ENCODE measurements at places on chromosomes 6 and 20.

DNA sequence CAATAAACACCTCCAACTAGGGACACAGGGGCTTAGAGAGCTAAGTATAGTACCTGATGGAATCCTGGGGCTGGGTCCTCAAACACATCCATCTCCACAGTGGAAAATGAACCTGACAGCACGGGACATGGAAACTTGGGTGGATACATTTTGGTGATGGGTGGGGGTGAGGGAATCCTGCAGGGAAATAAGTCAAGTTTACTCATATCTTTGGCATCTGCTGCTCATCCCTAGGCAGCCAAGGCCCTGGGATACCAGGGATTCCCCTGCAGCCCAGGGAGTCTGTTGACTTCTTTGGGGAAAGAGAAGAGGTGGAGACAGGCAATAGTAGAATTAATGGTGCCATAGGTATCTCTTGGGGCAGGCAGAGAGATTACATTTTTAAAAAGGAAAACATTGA lies 6.6 kb downstream of the APOBEC2 start:
- no peak for DNase-seq

- no peak for DNase-seq
These were observed 203.4 kb upstream of the STXBP5 start for GRCh38 chr6:147000545-147001488.

DNA sequence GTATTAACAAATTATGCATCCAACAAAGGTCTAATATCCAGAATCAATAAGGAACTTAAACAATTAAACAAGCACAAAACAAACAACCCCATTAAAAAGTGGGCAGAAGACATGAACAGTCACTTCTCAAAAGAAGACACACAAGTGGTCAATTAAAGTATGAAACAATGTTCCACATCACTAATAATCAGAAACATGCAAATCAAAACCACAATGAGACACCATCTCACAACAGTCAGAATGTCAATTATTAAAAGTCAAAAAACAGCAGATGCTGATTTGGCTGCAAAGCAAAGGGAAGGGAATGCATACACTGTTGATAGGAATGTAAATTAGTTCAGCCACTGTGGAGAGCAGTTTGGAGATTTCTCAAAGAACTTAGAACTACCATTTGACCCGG lies 129.3 kb downstream of the PFDN4 start:
- no peak for DNase-seq

DNA sequence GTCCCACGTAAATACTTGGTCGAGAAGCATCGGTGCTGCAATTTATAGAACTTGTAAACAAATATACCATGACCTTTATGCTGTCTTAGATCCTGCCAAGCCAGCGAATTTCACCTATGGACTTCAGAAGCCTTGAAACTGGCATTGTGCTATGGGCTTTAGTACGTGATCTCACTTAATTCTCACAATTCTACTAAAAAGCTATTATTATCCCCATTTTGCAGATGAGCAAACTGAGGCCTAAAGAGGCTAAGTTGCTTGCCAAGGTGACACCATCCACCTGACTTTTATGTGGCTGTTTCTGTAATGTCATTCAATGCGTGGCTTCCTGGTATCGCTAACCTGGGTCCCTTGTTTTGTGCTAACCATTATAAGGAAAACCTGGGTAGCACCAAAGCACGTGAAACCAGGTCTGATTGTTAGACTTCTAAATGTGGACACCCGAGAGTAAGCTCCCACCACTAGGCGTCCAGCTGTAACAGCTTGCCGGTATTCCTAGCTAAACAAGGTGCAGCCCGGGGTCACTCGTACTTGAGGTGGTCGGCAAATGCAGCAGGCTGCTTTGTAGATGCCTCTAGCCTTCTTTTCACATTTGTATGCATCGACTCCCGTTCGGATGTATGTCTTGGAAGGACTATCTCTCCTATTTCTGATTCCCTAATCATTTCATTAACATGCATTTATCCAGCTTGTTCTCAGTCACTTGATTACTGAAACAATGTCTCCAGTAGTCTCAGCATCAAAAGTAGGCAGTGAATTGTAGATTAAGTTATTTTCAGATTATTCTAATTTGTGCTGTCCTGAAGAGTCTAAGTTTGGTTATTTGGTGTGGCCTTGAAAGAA lies 1.1 kb downstream of the SYNJ2 start:
- no peak for DNase-seq

GRCh38 chr6:115396112-115396906 lies 664.4 kb downstream of the FRK start:
- DNase-seq: no peak

DNA sequence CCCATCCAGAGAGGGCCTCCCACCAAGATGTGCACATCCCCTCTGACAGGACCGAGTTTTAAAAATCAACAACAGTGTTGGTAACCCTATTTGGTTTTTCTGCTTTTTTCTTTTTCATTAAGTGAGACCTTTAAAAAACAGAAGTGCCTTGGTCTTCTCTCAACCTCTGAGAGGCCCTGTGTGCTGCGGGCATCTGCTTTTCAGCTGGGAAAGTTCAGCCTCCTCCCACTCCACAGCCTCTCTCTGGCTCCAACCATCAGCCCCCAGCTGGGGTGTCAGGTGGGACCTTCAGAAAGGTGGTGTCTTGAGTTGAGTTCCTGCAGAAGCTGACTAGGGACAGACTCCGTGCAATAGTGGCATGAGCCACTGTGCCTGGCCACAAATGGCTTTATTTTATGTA lies 64.6 kb upstream of the ZMYND8 start:
- DNase-seq: no peak

- peak; percentile 75 for DNase-seq
These were observed 74.9 kb upstream of the CLDN20 start for GRCh38 chr6:155188707-155189496.

- DNase-seq: no peak
These were observed 927.7 kb downstream of the TFAP2A start for GRCh38 chr6:9487128-9487527.

DNA sequence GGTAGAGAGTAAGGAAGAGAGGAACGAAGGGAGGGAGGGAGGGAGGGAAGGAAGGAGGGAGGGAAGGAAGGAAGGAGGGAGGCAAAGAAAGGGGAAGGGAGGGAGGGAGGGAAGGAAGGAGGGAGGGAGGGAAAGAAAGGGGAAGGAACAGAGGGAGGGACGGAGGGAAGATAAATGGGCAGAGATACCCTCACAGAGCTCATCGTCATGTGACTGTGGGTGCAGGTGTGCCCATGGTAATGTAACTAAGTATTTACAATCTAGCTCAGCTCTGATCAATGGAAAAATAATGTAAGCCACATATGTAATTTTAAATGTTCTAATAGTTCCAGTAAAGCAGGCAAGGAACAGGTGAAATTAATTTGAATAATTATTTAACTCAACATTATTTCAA lies 54.7 kb upstream of the FAM83D start:
- DNase-seq: no peak

DNA sequence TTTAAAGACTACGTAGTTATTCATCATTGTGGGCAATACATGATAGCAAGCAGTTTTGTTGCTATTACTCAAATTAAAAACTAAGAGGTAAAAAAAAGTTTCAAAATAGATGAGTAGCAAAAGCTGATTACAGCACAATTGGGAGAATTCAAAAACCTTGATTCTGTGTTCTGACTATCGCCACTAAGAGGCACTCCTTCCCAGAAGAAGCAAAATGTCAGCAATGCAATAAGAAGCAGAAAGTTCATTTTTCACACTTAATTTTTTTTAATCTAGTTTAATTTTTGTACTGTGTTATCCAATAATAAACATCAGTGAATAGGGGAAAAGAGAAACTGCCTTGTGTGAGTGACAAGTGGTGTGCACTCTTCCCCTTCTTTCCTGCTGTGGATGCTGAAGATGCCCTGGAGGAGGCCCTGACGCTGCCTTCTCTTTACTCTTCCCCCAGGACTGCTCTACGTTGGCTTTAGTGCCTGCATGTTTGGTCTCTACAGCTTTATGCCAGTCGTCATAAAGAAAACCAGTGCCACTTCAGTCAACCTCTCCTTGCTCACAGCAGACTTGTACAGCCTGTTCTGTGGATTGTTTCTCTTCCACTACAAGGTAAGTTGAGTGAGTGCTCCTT lies 263.2 kb upstream of the PLN start:
- DNase-seq: no peak

GRCh38 chr20:20386192-20386591 lies 18.3 kb downstream of the INSM1 start:
- DNase-seq: no peak

GRCh38 chr6:19788686-19789085 lies 48.5 kb upstream of the ID4 start:
- no peak for DNase-seq

DNA sequence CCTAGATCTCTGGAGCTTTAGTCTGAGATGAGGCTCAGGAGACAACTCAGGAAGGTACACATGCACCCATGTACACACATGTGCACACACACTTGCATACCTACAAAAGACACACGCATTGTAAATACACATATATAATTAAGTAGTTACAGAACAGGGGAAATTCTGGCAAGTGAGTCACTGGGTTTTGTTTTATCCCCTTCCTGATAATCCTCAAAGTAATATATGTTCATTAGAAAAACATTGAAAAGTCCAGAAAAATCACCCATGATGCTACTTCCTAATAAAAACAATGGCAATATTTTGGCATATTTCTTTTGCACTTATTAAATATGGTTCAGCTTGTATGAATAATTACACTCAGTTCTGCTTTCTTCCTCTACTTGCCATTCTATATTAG lies 115.3 kb upstream of the ECI2 start:
- no peak for DNase-seq

DNA sequence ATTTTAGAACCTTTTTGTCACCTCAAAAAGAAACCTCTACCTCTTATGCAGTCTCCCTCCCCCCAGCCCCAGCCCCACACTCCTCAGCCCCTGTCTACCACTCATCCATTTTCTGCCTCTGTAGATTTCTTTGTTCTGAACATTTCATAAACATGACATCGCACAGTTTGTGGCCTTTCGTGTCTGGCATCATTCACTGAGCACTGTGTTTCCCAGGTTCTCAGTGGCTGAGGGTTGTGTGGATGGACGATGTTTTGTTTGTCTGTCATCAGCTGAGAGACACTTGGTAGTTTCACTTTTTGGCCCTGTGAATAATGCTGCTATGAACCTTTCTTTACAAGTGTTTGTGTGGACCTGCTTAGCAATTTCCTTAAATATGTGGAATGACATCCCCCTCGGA lies 64.5 kb downstream of the FAM120B start:
- no peak for DNase-seq

GRCh38 chr6:37265860-37266259 lies 7.9 kb upstream of the TMEM217 start:
- no peak for DNase-seq

GRCh38 chr6:43076464-43077332 lies 584 bp downstream of the PTK7 start:
- DNase-seq: peak; percentile 70

- no peak for DNase-seq
These were observed 427.3 kb upstream of the CITED2 start for GRCh38 chr6:139801571-139802321.

DNA sequence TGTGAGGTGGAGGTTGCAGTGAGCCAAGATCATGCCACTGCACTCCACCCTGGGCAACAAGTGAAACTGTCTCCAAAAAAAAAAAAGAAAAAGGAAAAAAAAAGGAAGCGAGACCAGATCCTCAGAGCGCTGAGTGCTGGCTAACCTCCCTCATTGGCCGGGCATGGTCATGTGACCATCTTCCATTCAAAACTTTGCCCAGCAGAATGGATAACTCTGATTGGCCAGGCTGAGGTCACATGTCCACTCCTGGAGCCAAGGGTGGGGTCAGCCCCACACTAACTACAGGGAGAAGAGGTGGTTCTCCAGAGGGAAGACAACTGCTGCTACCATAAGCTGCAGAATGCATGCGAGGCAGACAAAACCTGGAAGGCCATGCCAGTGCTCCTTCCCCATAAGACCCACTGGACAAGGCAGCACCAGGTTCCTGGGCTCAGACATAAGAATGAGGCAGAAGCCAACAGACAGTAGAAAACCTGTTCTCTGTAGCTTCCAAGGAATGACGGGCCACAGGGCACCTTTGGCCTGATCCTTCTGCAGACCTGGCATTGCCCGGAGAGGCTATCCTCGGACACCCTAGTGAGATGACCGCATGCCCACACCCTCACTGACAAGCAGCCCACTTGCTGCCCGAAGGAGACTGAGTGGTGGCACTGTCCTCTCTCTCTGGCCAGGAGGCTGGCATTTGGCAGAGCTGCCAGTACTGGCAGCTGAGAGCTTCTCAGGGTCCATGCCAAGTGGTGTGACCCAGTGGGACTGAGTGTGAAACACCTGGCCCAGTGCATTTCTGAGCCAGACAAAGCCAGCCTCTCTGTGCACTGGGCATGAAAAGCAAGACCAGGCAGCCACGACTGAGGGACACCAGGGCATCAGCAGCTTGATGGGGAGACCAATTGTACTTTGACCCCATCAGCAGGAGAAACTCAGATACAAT lies 311.9 kb upstream of the SULF2 start:
- no peak for DNase-seq

DNA sequence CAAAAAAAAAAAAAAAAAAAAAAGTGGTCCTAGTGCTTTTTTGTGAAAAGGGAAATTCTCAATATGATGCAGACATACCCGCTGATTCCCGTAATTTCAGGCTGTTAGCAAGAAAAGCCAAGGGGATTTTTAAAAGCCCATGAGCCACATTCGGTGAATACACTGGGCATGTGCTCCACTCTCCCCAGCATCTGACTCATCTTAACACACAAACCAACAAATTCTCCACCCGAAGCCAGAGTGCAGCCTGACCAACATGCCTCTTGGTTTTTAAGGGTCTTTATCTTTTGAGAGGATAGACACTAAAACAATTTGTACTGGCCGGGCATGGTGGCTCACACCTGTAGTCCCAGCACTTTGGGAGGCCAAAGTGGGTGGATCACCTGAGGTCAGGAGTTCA lies 45.5 kb upstream of the CD83 start:
- DNase-seq: no peak

DNA sequence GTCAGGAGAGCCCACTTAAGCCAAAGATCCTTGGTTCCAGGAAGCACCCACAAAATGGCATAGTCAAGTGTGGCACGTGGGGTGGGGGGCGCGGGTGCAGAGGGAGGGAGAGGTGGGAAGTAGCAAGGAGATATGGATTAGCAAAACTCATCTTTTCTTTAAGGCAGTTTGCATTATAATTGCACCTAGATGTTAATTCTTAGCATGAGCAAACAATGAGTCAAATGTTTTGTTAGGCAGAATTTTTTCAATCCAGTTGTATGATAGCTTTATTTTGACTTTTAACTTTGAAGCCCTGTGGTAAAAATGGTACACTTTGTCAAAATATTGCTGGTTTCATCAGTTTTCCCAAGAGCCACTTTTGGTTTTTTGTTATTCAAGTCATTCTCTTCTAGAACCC lies 15.0 kb downstream of the SCAND1 start:
- DNase-seq: no peak

DNA sequence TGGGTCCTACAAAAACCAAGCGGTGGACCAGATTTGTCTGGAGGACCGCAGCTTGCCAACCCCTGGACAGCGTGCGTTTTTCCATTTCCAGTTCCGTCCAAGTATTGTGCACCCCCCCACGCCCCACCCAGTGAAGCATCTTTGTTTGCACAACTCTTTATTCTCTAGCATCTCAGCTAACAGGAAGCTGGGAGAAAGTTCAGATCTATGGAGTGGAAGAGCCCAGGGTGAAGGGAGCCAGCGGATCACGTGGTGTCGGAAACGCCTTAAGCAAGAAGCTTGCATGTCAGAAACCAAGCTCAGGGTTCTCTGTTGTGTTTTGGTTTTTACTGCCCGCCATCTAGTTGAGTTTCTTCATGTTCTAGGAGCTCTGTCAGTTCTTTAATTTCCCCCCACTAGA lies 29.9 kb downstream of the ARID1B start:
- DNase-seq: no peak

Data from spinal cord (tissue), 10 donors.